ENCODE measurements at places on chromosomes 2 and 18.

- DNase-seq = no peak
Observed at GRCh38 chr2:129237966-129238725, 741.3 kb upstream of the RAB6C start.

DNA sequence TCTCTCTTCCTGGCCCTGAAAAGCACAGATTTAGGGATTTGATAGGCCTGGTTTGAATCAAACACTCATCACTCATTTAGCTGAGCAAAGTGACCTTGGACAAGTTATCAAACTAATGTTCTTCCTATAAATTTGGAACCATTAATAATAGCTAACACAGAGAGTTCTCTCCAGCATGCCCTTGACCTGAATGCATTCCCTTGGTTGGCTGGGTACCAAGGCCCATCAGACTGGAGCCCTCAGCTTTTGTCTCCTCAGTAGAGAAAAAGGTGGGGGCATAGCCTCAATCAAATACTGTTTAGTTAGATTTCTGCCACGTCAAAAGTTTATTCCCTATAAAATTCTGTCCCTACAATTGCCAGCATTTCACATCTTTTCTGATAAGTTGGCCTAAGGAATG, 13.8 kb upstream of the MRPL19 start:
- DNase-seq = no peak

GRCh38 chr2:185618625-185619024, 120.0 kb upstream of the FSIP2 start:
- DNase-seq = no peak

DNA sequence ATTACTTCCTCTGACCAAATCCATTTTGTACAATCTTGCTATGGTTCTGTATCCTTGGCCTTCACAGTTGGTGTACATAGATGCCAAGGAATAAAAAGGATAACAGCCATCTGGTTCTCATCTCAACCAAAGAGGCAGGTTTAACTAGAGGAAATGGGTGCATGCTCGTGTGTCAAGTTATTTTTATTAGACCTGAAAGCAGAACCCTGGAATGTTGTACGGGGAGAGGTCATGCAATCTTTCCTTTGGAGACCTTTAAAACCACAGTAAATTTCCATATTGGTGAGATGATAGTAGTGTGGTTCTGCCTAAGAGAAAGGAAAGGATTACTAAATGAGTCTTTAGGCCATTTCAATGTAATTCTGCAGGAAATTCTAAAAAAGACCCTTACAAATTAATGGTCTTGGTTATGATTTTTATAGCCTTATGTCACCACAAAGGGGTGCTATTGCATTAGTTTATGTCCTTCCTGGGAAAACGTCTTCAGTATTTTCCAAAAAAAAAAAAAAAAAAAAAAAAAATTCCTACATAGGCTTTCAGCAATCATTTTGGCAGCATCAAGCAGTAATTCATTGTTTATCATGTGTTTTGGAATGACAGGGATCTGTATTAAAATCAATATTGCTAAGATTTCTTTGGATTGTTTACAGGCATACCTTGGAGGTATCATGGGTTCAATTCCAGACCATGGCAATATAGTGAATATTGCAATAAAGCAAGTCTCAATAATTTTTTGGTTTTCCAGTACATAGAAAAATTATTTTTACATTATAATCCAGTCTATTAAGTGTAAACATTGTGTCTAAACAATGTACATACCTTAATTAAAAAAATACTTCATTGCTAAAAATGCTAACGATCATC, 270.8 kb downstream of the NYAP2 start:
- no peak for DNase-seq

DNA sequence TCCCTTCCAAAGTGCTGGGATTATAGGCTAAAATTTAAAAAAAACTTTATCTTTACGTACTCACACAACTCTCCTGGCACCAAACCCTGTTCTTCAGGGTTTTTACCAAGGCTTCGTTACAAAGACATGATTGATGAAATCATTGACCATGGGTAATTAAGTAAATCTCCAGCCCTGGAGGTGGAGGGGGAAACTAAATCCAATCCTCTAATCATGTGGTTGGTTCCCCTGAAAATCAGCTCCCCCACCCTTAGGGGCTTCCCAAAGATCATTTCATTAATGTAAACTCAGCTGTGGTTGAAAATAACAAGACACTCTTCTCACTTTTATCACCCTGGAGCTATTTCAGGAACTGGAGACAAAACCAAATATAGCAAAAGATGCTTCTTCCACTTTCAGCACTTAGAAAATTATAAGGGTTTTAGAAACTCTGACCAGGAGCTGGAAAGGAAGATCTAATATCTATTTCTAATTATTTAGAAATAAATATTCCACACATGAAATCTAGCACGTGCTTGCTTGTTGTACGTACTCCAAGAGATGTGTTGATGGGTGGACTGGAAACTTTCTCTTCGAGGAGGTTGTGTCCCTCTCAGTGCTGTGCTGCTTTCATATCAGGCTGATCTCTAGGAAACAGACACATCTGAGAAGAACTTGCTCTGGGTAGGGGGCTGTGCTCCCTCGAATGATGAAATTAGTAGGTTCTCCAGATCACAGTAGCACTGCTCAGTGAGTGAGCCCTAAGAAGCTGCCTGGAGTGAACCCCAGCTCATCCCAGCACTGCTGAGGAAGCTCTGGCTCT, 67.2 kb downstream of the SMAD4 start:
- no peak for DNase-seq

- DNase-seq = no peak
Observed at GRCh38 chr2:114762376-114762775, 319.9 kb downstream of the DPP10 start.

- no peak for DNase-seq
Observed at GRCh38 chr18:36189486-36189885, 2.2 kb downstream of the MOCOS start.

DNA sequence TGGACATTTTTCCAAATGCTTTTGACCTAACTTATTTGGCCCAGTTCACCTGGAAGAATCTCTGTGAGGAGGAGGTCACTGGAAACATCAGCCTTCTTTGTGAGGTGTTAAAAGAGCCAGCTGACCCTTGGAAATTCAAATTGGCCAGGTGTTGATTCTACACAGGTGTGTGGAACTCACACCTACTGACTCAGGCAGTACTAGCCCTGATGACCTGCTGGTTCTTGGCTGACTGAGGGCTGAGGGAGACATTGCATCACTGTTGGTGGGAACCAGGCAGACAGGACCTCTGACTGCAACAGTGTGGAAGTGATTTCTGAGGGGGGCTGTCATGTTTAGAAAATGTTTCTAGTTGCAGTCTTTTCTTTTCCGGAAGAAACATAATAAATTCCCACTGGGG, 242.2 kb upstream of the LRRTM1 start:
- DNase-seq = no peak

DNA sequence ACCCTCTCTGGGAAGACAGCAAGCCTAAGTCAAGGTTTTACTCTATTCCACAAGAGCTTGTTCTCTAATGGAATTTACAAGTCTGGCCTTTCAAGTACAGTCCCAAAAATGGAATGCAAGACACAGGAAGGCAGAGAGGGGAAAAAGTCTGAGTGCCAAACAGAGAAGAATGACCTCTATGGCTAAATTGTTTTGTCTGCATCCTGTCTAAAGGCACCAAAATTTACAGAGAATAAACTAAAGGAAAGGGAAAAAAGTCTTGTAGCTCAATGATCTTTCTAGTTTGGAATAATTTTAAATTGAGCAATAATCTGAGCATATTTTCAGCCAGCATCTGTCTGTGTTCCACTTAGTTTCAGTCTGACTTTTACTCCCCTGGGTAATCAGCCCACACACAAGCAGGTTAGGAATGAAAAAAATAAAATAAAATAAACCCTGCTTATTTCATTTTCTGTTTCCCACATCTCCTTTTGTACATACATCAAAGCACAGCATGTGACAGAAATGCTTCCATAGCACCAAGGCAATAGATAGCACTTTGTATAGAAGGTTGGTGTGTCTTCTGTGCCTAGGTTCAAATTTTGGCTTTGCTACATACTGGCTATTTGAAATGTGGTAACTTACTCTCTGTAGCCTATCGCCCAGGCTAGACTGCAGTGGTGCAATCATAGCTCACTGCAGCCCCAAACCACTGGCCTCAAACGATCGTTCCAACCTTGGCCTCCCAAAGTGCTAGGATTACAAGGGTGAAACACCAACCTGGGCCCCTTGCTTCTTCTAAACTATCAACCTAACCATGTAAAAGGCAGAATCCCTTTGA, 105.1 kb downstream of the SLC8A1 start:
- no peak for DNase-seq

DNA sequence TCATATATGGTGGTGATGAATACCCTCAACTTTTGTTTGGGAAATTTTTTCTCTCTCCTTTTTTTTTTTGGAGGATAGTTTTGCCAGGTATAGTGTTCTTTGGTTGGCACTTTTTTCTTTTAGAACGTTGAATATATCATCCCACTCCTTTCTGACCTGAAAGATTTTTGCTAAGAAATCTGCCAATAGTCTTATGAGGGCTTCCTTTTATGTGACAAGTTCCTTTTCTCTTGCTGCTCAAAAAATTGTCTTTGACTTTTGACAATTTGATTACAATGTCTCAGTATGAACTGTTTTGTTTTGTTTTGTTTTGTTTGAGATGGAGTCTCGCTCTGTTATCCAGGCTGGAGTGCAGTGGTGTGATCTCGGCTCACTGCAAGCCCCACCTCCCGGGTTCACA, 21.5 kb downstream of the GNAL start:
- no peak for DNase-seq

GRCh38 chr2:166031054-166031453, 77.5 kb upstream of the TTC21B start:
- DNase-seq = no peak

DNA sequence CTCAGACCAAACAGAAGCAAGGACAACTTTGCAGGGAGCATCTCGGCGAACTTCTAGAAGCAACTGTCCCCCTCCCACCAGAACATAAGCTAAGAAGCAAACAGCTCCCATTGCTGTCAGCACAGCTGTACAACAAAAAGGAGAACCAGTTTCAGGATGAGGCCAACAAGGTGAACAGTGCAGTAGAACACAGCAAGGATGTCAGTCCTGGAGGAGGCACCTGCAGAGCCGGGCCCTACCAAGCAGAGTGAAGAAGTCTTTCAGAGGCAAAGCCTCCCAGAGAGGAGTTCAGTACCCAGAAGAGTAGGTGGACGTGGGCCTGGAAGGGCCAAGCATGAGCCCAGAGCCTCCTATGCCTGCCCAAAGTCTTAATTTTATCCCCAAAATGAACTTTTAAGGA, 1.0 kb downstream of the PASK start:
- DNase-seq = no peak

DNA sequence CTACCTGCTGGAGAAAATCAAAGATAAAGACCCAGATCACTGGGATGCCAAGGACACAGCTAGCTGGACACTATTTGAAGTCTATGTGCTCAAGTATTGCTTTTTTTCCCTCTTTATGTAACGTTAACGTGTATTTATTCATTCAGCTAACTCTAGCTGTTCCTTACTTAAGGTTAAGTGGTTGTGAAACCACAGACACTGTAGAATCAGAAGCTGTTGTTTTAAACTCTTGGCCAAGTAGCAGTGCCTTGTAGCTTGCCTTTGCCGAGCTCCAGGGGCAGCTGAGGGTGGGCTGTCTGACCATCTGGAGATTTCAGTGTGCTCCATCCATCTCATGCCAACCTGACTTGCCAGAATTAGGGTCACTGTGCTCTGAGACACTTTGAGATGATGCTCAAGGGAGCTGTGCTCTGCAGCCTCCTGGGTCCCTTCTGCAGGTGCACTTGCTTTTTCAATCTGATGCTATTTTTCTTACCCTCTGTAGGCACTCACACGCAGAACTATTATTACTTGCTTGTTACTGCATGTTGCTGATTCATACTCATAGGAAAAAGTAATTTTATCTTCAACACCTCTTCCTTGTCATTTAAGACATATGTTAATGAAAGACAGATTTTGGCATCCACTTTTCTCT, 116.2 kb downstream of the METTL8 start:
- no peak for DNase-seq

DNA sequence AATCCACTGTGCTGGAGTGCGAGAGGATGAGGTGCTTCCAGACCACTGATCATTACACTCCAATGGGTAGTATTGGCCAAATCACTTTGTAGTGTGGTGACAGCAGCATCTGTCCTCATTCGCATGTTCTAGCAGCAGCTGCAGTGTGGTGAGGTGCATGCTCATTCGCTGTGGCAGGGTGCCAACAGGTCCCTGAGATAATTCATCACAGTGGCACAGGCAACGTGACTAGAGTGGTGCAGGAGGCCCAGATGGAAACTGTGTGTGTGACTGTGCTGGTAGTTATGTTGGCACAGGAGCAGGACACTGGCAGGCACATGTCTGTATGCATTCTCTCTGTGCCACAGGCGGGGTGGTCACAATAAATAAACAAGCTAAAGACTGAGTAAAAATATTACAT, 329.5 kb upstream of the SYT4 start:
- DNase-seq = no peak

DNA sequence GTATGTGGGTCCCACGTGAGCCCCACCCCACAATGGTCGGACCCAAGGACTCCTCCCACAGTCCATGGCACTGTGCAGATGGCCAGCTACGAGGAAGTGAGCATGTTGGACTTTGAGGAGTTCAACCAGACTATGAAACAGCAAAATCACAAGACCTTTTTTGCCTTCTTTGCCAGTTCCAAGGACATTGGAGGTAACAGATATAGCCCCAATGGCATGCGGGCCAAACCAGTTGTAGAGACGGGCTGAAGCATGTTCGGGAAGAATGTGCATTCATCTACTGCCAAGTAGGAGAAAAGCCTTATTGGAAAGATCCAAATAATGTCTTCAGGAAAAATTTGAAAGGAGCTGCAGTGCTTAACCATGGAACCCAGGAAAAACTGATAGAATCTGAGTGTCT, 12.6 kb downstream of the DNER start:
- no peak for DNase-seq

GRCh38 chr2:11026286-11026921, 114.7 kb downstream of the KCNF1 start:
- no peak for DNase-seq

DNA sequence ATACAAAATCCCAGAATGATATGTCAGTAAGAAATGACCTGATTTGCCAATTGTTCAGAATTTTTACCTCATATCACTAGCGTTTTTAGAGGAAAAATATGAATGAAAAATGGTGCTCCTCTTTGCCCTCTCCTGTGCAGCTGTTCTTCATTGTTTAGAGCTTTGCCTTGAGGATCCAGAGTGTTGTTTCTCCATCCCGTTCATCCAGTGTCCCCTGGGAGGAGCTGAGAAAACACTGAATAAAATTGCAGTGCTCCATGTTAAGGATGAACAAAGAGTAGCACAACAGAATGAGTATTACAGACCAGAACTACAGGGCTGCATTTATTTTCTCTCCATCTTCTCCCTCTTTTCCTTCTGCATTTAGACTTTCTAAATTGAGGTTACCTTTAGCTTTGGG, 133.1 kb downstream of the ADCYAP1 start:
- DNase-seq = no peak

GRCh38 chr2:23651187-23652080, 266.5 kb downstream of the KLHL29 start:
- DNase-seq = no peak

All from CD4-positive, alpha-beta T cell treated with Interleukin-6 for 4 hours (primary cell).